ENCODE measurements at places on chromosomes 6 and 20.

- DNase-seq = no peak
Measured at GRCh38 chr6:138290423-138290962, 72.2 kb upstream of the PBOV1 start.

DNA sequence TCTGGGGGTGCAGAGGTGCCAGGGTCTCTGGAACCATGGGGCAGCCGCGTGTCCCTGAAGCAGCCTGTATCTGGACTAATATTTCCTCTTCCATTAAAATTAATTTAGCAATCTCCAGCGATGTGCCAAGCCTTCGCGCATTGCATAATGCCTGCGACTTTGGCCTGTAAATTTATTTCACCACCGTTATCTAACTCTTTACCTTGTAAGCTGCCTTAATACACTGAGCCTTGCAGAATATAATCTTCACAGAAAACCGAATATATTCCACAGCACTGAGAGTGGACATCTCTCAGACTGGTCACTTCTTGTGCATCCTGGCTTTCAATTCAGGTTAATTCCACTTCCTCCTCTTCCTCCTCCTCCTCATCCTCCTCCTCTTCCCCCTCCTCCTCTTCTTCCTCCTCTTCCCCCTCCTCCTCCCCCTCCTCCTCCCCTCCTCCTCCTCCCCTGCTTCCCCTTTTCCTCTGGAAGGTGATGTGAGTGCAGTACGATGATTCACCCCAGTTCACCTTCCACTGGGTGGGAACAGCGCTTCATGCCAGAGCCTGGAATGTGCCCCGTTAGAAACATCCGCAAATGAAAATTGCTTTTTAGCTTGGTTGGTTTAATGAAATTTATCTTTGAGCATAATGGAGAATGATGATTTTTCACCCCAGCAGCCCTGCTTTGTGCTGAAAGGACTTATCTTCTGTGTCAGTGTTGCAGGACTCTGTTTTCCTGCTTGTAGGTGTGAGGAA lies 101.4 kb downstream of the CDH4 start:
- DNase-seq = no peak

DNA sequence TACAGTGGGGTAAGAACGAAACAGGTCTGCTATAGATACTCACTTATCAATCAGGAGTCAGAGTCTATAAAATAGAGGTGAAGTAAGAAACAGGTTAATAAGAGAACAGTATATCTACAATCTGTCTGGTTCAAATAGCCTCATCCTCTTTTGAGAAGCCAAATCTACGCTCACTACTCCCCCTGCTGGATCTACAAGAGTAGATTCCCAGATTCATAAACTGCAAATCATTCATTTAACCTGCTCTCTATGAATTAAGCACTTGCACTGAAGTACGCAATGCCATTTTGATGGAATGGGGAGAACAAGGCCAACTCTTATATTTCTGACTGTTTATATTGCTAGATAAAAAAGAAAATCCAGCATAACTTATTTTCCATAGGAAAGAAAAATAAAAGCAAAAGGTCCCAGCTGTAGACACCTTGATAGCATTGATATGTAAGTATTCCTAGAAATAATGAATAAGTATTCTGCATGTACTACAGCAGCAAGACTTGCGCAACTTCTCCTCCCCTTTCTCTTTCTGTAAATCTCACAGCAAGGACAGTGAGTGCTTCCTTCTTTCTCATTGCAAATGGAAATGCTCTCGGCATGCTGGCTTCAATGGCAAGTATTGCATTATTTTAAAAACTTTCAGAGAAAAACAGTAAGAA lies 92.3 kb downstream of the RFX6 start:
- DNase-seq = no peak

- DNase-seq = no peak
Measured at GRCh38 chr6:100633096-100633777, 168.5 kb upstream of the SIM1 start.

- no peak for DNase-seq
Measured at GRCh38 chr6:166810864-166811263, 145.5 kb downstream of the RNASET2 start.

- DNase-seq = no peak
Measured at GRCh38 chr6:56484669-56485068, 158.0 kb downstream of the DST start.

DNA sequence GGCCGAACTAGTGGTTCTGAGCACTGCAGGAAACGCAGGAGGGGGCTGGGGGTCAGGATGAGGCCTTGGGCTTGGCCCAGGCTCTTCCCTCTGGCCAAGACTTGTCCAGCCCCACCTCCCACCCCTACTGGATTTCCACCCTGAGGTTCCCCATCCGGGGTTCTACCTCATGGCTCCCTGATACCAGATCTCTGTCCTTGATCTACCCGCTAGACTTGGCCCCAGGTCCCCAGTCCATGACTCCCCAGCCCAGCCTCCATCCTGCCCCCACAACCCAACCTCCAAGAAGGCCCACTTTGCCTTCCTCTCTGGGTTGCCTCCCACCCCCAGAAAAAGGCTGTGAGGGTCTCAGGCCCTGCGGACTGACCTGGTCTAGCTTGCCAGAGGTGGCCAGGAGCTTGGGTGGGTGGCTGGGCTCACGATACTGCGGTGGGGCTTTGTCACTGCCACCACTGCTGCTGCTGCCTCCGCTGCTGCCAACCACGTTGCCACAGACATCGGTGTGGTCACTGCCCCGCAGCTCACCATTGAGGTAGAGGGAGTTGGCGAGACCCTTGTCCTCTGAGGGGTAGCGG lies 6.8 kb upstream of the FASTKD5 start:
- DNase-seq = no peak

GRCh38 chr6:161111261-161111660 lies 119.7 kb downstream of the MAP3K4 start:
- no peak for DNase-seq

- no peak for DNase-seq
Measured at GRCh38 chr6:17466147-17466546, 72.8 kb downstream of the CAP2 start.

DNA sequence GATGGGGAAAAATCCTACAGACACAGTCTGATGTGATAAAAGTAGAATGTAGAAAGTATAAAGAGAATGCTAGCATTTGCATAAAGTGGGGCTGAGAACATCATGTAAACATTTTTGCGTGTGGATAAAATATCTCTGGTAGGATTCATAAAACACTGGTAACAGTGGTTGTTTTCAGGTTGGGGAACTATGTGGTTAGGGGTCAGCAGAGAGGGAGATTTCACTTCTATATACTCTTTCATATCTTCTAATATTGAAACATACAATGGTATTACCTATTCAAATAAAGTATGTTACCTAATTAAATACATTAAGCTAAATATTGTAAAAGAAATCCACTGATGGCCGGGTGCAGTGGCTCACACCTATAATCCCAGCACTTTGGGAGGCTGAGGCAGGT lies 96.2 kb upstream of the CCDC167 start:
- DNase-seq = no peak

DNA sequence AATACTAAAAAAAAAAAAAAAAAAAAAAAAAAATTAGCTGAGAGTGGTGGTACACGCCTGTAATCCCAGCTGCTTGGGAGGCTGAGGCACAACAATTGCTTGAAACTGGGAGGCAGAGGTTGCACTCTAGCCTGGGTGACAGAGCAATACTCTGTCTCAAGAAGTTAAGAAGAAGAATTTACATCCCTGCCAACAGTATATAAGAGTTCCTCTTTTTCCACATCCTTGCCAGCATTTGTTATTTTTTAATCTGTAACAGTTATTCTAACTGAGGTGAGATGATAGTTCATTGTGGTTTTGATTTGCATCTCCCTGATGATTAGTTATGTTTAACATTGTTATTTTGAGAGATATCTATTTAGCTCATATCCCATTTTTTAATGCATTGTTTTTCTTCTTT lies 20.3 kb upstream of the DYNLRB1 start:
- no peak for DNase-seq

DNA sequence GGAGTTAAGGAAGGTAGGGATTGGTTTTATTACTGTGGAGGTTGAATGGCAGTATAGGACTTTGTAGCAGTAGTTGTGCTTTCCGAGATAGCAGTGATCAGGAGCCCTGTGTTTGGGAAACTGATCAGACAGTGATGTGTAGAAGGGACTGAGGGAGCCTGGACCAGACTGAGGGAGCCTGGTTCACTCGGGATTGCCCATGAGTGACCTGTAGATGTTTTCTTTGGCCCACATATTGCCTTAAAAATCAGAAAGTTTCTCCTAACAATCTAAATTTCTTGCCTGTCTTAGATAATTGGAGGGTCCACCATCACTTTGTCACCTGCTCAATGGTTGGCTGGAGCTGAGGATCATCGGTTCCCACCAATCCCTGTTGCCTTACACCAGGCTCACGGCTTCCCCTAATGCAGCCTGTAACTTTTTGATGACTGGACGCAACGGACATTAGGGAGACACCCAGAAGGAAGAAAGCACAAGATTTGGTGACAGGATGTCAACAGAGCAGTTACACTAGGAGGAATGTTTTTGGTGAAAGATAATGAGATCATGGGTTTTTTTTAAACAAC lies 1.1 kb downstream of the CDS2 start:
- no peak for DNase-seq
